ENCODE measurements at places on chromosomes 13 and 19. TPM values are rescaled to one million over a fixed set of nuclear protein-coding genes. Genes with fewer than 3 reads are reported as not detected.

PALM gene
- 105 TPM for total RNA-seq

ZNF235 gene
- 4.9 TPM for total RNA-seq

ADGRE2 gene
- not detected for total RNA-seq

- H3K27ac ChIP-seq = no peak overlapping the region
- H3K27me3 ChIP-seq = no peaks in the 10 kb centered on the region
- no peak for DNase-seq
- H3K36me3 ChIP-seq = no peaks in the 10 kb centered on the region
Observed at GRCh38 chr19:17910791-17911360, 21.9 kb upstream of the CCDC124 start.

- H3K4me1 ChIP-seq = no peaks in the 10 kb centered on the region
- DNase-seq = no peak
Observed at GRCh38 chr13:73299787-73300186, 241.0 kb downstream of the KLF5 start.
